GM18507 (cell line): ENCODE measurements at places on chromosomes 2 and 18.

GRCh38 chr18:45788861-45789260 is 36.6 kb upstream of the SIGLEC15 start:
- DNase-seq, result no peak

DNA sequence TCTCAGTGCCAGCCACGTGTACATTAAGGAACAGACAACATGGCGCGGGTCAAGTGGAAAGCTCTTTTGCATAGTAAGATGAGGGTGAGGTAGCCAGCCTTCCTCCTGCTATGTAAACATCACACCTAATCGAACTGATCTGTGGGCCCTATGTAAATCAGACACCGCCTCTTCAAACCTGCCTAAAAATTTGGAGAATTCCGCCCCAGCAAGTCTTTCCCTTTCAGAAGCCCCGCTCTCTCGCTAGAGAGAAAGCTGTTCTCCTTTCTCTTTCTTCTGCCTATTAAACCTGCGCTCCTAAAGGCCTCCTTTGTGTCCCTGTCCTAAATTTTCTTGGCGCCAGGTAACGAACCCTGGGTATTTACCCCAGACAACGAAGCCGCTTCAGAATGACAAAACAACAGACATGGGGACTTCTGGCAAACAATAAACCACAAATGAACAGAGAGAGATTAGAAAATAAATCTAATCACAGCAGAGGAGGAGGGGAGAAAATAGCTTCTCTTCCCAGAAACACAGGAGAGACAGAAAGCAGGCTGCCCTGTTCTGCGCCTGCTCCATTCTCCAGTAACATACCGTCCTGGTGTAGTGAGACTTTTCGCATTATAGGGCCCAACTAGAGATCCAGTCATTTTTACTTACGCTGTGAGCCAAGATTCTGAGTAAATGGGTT is 31.9 kb upstream of the CYP1B1 start:
- DNase-seq, result no peak

DNA sequence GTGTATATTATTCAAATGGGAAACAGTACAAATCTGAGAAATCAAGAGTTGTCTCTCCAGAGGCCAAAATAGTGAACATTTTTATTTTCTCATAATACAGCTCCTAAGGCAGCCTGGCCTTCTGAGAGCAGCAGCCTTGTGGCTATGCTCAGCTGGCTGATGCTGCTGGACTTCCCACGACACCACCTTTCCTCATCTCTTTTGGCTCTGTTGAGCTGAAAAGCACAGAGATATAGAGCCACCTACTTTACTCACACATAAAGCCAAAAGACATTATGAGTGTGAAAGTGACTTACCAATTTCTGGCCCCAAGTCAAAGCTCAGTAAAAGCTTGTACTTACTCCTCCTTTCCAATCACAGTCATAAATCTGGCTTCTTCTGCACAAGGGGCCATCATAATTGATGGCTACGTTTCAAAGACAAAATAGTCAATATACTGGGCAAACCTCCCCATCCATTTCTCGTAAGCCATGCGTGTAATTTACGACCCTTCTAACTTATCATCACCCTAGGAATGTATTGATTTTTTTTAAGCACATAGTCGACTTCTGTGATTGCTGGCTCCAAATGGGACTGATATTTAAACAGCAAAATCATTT is 18.6 kb upstream of the REG3A start:
- DNase-seq, result no peak

DNA sequence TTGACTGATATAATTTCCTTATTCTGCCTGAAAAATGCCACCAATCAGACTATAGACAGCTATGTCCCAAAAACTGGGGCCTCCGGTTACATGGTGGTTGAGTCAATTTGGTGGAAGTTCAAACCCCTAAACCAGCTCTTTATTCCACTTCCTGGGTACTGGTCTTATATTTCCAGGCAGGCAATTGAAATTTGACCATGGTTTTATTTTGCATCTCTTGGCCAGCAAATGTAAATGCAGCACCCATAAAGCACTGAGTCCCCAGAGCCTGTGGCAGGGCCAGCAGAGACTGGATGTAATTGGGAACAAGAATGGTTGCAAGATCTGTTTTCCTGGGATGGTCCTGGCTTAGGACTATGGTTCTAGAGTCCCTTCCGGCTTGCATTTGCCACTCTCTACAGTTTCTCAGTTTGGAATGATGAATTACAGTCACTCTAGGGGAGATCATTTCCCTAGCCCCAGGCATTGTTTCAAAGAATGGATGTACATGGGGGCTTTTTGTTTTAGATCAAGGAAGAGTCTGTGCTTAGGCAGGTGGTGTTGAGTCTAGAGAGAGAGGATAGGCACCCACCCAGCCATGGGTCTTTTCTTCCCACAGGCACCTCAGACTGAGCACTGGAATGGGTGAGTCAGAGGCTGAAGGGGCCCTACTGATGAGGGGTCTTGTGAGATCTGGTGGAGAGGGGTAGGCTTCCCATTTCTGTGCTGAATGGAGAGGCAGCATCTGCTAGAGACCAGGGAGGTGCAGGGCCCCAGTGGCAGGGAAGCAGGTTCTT is 108.4 kb upstream of the CDC42EP3 start:
- DNase-seq, result no peak

- no peak for DNase-seq
These were observed 389.8 kb downstream of the LNPK start for GRCh38 chr2:175612280-175612679.

DNA sequence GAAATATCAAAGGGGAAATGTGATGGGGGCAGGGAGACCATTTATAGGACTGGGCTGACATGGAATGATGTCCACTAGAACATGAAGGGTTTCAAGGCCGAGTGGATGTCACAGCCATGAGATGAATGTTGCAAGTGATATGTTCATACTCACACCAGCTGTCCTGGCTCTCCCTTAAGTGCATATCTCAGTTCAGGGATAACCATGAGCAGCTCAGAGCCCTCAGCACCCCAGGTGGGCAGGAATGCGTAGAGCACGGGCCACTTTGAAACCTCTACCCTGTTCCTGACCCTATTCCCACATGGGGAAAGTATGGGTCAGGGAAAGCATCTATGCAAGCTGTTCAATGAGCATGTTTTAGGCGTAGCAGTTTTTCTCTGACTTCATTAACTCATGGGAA is 12.4 kb upstream of the EML4 start:
- DNase-seq, result no peak

- DNase-seq, result no peak
These were observed 46.2 kb downstream of the PARD6G start for GRCh38 chr18:80200932-80201672.

GRCh38 chr2:215439404-215439803 is 3.5 kb upstream of the FN1 start:
- DNase-seq, result no peak

DNA sequence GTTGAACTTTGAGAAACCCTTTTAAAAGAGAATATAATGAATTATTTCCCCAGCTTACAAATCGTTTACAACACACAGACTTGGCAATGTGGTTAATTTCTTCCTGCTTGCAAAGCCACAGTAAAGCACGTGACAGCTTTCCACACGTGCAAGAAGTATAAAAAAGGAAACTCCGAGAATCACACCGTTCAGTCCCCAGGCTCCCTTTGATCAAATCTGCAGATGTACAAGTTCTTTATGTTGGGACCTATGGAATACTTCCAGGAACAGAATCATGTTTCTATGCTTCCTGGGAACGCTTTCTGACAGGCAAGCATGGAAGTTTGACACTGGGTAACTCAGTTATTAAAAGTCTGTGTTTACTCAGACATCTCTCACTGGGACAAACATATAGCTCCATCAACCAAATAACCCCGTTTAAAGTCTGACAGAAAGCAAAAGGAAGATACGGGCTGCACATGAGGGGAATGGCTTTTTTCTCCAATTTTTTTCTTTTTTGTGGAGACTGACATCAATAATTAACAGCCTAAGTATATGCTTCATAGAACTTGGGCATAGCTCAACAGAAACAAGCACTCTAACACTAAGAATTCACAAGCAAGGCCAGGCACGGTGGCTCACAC is 134.8 kb downstream of the EIPR1 start:
- no peak for DNase-seq

DNA sequence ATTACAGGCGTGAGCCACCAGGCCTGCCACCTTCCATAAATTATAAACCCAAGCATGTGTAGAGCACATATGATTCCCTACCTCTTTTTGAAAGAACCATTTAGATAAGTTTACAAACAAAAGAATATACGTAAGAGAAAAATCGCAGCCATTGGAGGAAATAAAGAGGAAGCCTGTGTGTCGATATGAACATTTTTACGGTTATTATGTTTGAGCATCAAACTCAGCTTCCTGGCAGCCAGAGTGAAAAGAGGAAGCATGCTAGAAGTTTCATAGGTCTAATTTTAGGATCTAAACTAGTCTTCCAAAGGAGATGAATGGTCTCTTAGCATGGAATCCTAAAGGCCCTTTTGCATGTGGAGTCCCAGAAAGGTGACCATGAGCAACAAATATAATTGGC is 104.3 kb downstream of the PLB1 start:
- no peak for DNase-seq

- no peak for DNase-seq
These were observed 11.8 kb downstream of the COL4A4 start for GRCh38 chr2:227152093-227152766.

DNA sequence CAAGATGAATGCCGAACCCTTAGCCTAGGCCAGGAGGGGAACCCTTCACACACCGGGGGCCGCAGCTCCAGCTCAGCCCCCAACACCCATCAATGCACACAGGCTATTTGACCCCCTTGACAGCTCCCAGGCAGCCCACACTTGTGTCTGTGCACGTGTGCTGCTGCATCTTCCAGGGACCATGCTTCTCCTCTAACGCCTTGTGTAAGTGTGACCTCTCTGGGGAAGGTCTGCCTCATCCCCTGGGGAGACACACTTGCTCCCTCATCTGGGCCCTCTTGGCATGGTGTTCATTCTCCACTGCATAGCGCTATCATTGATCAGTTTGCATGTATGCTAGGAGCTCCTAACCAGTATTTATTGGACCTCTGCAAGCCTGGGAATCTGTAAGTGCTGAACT is 120.0 kb upstream of the FHL2 start:
- DNase-seq, result no peak

DNA sequence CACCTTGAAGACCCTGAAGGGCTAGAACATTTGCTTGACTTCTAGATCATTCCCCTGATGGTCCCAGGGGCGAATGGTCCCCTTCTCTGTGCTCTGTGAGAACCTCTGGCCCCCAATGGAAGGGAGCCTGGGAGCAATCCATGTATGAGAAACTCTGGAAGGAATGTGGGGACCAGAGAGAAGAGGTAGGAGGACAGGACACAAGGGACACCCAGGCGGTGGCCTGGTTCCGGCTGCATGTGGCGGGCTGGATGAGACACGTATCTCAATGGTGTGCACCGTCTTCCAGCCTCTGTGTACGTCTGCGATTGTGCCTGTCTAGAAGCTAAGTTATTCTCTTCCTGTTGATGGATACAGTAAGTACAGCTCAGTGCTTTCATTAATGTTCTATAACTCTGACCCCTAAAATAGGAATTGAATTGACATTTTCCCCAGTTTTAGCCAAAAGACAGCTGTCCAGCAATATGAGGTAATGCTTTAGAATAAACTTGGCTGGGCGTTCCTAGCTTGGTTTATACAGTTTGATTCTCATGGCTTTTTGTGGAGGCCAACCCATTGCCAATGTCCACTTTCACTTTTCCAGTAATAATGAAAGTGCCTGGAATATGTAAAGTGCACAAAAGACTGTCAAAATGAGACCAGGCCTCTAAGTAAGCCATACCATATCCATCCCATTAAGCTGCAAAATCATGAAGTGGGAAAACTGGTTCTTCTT is 30.1 kb upstream of the COPS8 start:
- no peak for DNase-seq

DNA sequence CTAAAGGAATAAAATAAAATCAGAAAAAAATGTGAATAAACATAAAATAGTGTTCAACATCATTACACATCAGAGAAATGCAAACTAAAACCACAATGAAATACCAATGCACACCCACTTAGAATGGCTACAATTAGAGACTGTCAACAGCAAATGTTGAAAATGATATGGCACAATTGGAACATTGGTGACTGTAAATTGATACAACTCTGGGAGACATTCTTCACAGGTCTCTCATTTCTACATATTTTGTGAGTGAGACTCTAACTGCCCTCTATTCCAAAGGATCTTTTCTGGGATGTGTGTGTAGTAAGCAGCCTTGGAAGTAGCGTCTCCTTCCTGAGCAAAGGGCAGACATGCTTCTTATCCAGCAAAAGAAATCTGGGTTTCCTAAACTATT is 323.0 kb downstream of the FBXO15 start:
- no peak for DNase-seq

GRCh38 chr2:189512879-189513278 is 67.7 kb downstream of the SLC40A1 start:
- DNase-seq, result no peak

DNA sequence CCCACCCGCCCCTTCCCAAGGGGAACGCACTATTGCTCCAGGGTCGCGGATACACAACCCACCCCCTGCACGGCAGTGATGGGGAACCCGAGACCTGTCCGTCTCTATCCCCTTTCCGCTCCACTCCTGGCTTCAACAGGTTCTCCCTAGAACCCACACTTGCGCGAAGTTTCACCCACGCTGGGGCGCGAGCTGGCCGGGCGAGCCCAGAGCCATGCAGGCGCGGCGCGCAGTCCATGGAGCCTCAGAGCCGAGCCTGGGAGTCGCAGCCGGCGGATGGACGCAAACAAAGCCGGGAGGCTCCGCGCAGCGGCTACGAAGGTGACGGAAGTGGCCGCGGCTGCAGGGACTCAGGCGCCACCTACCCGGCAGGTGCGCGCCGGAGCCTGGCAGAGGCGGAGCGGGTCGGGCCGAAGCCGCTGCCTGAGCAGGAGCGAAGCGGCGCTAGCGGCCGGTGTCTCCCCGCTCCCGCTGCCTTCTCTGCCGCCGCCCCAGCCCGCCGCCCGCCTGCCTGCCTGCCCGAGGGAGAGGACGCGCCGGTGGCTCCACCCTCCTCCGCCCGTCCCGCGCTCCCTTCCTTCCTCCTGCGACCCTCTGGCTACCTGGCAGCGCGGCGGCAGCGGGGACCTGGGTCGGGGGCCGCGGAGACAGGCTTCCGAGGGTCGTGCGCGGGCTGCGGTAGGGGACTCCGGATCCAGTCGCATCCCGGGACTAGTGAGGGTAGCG is 14.0 kb downstream of the ALPG start:
- DNase-seq, result no peak

DNA sequence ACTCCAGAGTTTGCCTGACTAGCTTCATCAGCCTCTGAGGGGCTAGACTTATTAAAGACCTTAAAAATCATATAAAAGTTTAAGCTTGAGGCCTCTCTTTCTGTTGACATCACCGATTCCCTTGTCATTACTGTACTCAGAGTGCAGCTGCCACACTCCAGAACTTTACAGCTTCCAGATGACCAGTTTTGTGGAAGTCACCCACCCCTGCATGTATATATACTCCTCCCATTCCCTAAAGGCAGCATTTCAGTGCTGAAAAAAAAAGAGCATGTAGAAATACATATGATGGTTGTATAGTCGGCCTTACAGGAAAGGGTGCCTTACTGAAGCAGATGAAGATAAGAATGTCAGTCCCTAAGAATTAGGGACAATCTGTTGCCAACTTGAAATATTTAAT is 117.3 kb downstream of the FEZ2 start:
- DNase-seq, result no peak

- DNase-seq, result no peak
These were observed 432.9 kb upstream of the MYT1L start for GRCh38 chr2:2764001-2764355.
